ENCODE measurements at places on chromosomes 7 and 10.

DNA sequence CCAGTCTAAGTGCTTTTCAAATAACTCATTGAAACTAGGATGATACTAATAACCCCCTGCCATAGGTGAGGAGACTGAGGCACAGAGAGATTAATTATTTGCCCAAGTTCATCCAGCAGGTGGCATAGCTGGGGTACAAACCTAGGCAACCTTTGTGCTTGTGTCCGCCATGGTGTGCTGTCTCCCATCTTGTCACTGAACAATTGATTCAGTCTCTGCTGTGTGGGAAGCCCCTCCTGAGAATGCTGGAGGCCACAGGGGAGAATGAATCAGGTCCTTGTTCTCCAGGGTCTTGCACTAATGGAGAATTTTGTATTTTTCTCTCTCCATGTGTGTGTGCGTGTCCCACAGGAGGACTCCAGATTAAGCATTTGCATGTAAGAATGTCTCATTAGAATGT is 15.8 kb upstream of the TMEM236 start:
- DNase-seq, result no peak

GRCh38 chr7:106009503-106010226 is 46.6 kb downstream of the CDHR3 start:
- DNase-seq, result peak; percentile 87

- no peak for DNase-seq
Observed at GRCh38 chr7:122488241-122488640, 183.7 kb upstream of the FEZF1 start.

- DNase-seq, result no peak
Observed at GRCh38 chr10:116088985-116089384, 184.0 kb downstream of the GFRA1 start.

DNA sequence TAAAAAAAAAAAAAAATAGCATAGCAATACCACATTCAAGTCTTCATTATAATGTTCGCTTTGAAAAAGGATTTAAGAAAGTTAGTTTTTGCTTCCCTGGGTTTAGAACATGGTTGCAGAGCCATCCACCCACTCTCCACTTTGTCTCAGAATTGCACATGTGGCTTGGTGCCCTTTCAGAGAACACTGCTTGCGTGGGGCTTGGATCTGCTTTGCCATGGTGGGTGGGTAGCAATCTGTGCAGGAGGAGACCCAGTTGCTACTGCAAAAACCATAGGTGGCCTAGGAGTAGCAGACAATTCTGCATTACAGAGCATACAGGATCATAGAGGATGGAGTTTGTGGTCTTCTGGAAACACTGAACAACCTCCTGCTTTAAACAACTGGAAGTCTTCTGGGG is 421.4 kb upstream of the CELF2 start:
- no peak for DNase-seq

GRCh38 chr10:28036587-28036986 is 37.7 kb upstream of the ODAD2 start:
- DNase-seq, result no peak

DNA sequence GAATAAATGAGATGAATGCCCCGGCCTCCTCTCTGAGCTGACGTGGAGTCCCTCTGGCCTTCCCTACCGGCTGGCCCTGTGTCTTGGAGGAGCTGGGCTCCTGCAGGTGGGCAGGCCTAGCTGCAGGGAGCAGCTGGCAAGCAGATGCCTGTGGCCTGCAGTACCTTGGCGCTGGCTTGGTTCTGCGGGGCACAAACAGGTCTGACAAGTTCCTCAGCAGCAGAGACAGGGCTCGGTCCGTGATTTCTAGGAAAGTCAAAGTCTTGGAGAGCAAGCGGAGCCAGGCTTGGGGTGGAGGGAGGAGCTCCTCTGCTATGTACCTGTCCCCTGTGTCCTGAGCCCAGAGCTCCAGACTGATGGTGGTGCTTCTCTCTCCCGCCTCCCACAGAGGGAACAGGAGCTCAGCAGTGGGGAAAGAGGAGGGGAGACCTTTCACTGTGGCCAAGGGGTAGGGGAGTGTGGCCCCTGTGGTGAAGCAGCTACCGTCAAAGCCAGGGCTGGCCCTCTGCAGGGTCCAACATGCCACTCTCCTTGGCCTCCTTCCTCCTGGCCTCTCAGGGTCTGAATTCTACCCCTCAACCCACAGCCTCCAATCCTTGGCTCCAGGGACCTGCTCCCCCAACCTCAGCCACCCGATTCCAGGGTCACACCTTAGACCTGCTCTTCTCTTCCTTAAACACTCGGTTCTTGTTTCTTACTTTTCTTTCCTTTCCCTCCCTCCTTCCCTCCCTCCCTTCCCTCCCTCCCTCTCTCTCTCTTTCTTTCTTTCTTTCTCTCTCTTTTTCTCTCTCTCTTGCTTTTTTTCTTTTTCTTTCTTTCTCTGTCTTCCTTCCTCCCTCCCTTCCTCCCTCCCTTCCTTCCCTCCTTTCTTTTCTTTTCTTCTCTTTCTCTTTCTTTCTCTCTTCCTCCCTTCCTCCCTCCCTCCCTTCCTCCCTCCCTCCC is 20.1 kb downstream of the MYL10 start:
- DNase-seq, result no peak

GRCh38 chr7:50783303-50783702 is 607 bp upstream of the GRB10 start:
- no peak for DNase-seq
